ENCODE measurements at places on chromosomes 2 and 18.
A peak's percentile ranks its signal among the peaks of the same experiment; 100 is the strongest.

DNA sequence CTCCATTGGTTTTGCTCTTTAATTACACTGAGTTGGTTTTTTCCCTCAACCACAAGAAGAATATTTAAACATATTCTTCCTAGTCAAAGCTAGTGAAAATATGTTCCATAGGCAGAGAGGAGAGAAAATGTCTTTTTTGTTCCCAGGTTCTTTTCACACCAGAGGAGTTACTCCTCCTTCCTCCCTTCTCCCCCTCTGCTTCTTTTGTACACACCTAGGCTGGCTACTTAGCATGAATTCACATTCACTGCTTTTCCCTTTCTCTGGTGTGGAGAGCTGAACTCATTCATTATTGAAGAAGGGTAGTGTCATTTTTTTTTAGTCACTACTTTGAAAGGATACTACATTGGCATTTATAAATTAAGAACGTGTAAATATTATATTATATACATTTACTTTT, 56.6 kb upstream of the UGP2 start:
- no peak for DNase-seq

- no peak for DNase-seq
Measured at GRCh38 chr2:197801033-197801432, 3.4 kb upstream of the PLCL1 start.

DNA sequence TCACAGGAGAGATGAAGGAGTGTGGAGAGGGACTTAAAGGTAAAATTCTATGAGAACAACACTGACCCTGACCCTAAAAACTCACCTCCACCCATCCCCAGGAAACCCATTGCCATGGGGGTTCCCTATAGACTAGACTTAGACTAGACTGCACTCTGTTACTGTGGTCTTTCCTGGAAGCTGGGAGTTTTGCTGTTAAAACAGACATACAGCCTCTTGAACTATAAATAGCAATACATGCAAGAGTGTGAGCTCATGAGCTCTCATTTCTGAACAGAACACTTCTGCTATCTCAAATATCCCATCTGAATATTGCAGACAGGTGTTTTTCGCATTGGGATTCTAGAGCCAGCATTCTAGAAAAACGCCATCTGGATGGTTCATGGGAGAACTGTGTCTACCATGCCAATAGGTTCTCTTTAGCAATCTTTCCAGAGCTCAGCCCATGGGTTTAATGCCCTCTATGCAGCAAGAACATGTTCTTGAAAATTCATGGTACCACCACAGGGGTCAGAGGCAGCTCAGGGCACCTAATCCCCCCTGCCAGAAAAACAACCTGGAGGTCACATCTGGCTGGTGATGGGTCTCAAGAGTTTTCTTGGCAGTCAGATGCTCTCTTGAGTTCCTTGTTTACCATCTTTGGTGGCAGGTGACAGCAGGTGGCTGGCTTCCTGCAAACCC, 51.9 kb downstream of the SLC14A2 start:
- DNase-seq = peak; percentile 31

GRCh38 chr2:219997341-219997851, 370.0 kb downstream of the SLC4A3 start:
- DNase-seq = peak; percentile 82

DNA sequence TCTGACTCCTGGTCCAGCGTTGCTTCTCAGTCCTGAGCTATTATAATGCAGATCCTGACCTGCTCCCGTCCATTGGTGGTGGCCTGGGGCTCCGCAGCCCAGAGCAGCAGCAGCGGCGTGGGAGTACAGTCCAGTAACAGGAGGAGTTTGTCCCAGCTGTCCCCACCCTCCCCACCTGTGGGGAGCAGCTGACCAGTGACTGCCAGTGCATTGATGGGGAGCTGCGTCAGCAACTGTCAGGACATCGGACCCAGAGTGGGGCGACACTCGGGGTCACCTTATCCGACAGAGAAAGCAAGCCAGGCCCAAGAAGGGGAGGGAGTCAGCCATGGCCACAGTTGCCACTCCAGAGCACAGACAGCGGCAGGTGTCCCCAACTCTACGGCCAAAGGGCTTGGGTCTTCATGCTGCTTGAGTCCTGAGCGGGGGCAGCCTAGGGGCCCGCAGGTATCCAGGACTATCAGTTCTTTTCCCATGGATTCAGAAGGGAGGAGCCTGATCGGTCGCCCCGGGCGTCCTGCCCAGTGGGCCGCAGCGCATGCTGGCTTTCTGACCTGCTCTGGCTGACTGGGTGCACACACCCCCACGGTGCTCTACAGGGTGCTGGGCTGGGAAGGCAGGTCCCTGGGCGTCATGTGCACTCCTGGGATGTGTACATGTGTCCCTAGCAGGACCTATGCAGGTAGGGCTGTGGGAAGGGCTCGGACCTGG, 29.7 kb downstream of the DNMT3A start:
- no peak for DNase-seq

DNA sequence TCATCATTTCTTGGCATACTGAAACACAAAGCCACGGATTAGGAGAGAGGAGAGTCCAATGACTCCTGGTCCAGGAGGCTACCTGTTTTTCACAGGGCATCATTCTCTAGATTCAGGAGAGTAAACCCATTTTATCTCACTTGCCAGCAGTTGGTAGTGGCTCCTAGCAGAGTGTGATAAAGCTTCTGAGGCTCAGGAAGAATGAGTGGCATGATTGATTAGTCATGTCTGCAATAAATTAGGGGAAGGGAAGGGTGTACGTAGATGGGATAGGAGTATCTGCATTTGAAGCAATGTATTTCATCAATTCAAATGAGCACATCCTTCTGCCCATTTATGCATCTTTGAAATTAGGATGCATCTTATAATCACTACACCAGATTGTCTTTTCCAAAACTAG, 31.1 kb upstream of the PNO1 start:
- no peak for DNase-seq
